Cortex of kidney (tissue), 1 donor: ENCODE measurements at places on chromosomes 1 and 21.

GRCh38 chr1:27018316-27018715 lies 5.7 kb upstream of the TENT5B start:
- no peak for DNase-seq

GRCh38 chr1:174204697-174205308 lies 45.5 kb downstream of the RABGAP1L start:
- DNase-seq, result no peak

DNA sequence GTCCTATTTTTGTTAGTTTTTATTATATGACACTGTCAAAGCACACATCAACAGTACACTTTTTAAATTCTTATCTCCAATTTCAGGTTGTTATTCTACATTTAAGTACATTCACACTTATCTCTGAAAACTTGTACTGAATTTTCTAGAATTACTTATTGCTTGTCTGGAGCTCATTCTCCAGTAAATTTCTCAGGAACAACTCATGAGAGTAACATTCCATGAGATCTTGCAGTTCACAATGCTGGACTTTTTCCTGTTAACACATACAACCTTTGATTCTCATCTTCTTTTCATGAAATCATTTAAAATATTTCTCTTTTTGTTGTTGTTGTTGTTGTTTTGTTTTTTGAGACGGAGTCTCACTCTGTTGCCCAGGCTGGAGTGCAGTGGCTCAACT lies 320.9 kb upstream of the CAMK1G start:
- DNase-seq, result no peak

DNA sequence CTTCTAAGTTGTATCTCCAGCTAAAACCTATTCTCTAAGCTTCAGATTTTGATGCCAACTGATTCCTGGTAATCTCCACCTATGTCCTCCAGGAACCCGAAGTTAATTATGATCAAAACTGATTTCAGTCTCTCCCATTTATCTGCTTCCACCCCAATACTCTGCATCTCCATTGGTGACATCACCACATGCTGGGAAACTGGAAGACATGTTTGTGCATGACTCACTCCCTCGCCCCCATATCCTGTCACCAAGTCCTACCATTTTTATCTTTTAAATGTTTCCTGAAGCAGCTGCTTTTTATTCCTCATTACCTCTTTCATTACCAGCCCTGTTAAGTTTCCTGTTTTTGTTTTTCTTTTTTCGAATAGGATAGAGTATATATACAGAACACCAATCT lies 228.5 kb downstream of the LRRC40 start:
- no peak for DNase-seq

GRCh38 chr1:205809942-205810345 lies 3.1 kb downstream of the SLC41A1 start:
- DNase-seq, result no peak

- no peak for DNase-seq
Measured at GRCh38 chr1:116910379-116911187, 867 bp downstream of the PTGFRN start.
